Neural progenitor cell (in vitro differentiated cells): ENCODE measurements at places on chromosomes 6 and 20. TPM values are rescaled to one million over a fixed set of nuclear protein-coding genes. Genes with fewer than 3 reads are reported as not detected.

DNA sequence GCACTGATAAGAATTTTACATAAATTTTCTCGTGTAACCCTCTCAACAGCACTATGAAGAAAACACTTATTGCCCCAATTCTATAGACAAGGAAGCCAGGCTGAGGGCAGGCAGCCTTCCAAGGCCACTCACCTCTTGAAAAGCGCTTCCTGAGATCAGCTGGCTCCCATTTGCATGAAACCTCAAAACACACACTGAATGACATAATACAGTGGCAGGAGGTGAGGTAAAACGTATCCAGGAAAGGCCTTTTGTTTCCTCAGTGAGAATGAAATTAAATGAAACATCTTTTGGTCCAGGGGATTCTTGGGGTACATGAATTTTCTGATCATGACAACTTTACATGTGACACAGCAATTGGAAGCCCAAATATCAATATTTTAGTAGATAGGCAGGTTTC, 112.5 kb downstream of the WDR27 start:
- no peaks in the 10 kb centered on the region for H3K4me1 ChIP-seq
- H3K27me3 ChIP-seq = no peaks in the 10 kb centered on the region
- H3K36me3 ChIP-seq = no peaks in the 10 kb centered on the region
- H3K27ac ChIP-seq = no peak overlapping the region
- DNase-seq = no peak

DNA sequence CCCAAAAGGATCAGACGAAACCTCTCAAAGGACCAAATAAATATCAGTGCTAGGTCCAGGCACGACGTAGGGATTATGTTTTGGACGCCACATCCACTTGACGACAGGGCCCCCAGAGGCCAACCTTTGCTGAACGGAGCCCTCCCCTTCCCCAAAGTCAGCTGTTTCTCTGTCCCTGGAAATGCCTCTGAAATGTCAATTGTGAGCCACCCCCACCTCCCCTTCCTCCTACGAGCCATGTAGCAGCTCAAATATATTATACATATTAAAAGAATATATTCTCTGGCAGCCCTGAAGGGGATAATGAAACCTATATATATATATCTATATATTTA, 39.6 kb upstream of the BLCAP start:
- H3K27me3 ChIP-seq = peaks cover 9% of the 10 kb centered on the region
- H3K4me3 ChIP-seq = no peak overlapping the region
- no peak for DNase-seq

DNA sequence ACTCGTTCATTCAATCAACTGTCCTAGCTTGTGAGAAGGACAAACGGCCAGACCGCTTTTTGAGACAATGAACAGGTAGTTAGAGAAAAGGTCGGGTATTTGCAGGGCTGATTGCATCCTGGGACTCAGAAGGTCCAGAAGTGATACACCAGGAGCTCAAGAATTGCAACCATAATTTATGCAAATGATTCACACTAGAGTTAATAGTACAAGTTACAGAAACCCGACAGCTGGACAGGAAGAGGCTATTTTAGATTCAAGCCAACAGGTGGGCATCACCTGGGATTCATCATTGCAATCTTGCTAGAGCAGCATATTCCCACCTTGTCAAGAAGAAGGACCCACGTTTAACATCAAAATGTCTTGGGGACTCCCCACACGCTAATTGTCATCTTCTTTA, 83.5 kb downstream of the TNFAIP3 start:
- peaks cover 4% of the 10 kb centered on the region for H3K4me1 ChIP-seq
- DNase-seq = no peak
- no peak overlapping the region for H3K27ac ChIP-seq
- no peak overlapping the region for H3K4me3 ChIP-seq
- H3K36me3 ChIP-seq = no peaks in the 10 kb centered on the region

- H3K4me1 ChIP-seq = peaks cover 18% of the 10 kb centered on the region
- no peak overlapping the region for H3K27ac ChIP-seq
- H3K36me3 ChIP-seq = no peaks in the 10 kb centered on the region
Measured at GRCh38 chr20:11981366-11981947, 63.8 kb downstream of the BTBD3 start.

GRCh38 chr6:105346052-105346451, 56.8 kb downstream of the PREP start:
- peak; percentile 58 for DNase-seq
- H3K36me3 ChIP-seq = no peaks in the 10 kb centered on the region
- no peak overlapping the region for H3K4me3 ChIP-seq
- no peaks in the 10 kb centered on the region for H3K27me3 ChIP-seq
- H3K27ac ChIP-seq = peak overlapping the region; percentile 34

DNA sequence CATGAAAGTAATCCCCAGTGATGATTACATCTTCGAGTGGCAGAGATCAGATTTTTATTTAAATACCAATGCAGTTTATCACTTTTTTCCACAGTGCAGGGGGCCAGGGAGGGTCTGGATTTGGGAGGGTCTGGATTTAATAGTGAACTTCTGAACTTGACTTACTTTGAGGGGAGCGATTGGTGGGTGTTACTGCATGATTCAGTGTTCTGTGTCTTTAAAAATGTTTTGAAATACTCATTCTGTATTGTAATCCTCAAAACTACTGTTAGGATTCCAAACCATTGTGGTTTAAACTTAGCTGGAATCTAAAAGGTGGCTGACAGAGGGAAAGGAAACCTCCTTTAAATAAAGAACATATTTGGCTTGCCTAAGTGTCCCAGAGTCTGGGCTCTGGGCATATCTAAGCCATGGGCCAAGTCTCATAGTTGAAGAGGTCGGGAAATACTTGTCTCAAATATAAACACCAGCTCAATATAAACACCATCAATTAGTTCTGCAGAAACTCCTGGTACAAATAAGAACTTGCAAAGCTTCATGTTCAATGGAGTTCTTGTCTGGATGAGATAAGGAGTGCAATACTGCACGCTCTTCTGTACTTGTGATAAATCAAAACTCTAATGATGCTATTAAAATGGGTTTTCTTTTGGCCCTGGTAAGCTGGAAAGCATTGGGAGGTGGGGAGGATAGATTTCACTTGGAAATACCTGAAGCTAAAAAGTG, 14.4 kb downstream of the JARID2 start:
- no peak overlapping the region for H3K4me3 ChIP-seq
- peaks cover 33% of the 10 kb centered on the region for H3K4me1 ChIP-seq
- no peak overlapping the region for H3K27ac ChIP-seq
- no peaks in the 10 kb centered on the region for H3K36me3 ChIP-seq
- DNase-seq = no peak

Gene PTGIS
- total RNA-seq = 31.3 and 35.6 TPM in 2 replicates

- H3K27me3 ChIP-seq = no peaks in the 10 kb centered on the region
- no peak overlapping the region for H3K27ac ChIP-seq
- DNase-seq = no peak
- no peaks in the 10 kb centered on the region for H3K4me1 ChIP-seq
Measured at GRCh38 chr6:90139272-90139817, 157.3 kb downstream of the BACH2 start.

DNA sequence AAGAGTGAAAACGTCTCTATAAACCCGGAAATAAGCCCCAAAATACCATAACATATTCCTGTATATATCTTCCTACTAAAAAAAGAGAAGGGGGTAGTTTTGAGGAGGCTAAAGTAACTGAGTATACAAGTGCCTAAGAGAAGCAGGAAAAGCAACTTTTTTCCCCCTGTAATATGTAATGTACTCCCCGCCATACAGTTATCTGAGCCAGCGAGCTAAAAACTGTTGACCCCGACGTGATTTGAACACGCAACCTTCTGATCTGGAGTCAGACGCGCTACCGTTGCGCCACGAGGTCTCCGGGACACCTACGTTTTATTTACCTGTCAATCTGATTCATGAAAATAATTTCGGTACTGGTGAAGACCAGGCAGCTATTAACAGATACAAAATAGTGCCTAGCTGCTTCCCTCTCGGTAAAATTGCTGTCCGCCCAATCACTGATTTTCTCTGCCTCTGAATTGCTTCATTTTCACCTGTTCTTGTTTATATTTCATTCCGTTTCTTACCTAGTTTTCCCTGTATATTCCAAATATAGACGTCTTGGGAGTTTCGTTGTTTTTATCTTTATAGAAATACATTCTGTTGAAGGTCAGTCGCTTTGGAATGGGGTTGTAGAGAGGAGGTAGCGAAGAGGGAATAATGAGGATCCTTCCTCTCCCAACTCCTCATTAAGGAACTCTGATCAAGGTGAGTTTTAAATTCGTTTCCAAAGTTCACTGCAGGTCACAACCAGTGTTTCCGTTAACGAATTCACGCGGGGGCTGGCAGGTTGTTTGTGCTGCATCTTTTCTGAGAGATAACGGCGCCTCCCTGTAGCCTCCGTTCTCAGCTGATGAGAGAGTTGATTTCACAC, 33.6 kb upstream of the BTN3A2 start:
- no peak overlapping the region for H3K27ac ChIP-seq
- H3K4me3 ChIP-seq = peak overlapping the region; percentile 82
- peaks cover 8% of the 10 kb centered on the region for H3K4me1 ChIP-seq

Gene SPATA25
- total RNA-seq = 0.43 and 0.54 TPM in 2 replicates

Gene PLN
- not detected in 2 replicates for total RNA-seq

Gene LAMP5
- 2.6 and 3.2 TPM in 2 replicates for total RNA-seq

- no peak overlapping the region for H3K27ac ChIP-seq
- no peaks in the 10 kb centered on the region for H3K36me3 ChIP-seq
- DNase-seq = peak; percentile 62
- peak overlapping the region; percentile 54 for H3K4me3 ChIP-seq
Measured at GRCh38 chr6:33314515-33314942, 651 bp upstream of the TAPBP start.

- peaks cover 27% of the 10 kb centered on the region for H3K27me3 ChIP-seq
- no peaks in the 10 kb centered on the region for H3K4me1 ChIP-seq
- H3K36me3 ChIP-seq = no peaks in the 10 kb centered on the region
- no peak for DNase-seq
- no peak overlapping the region for H3K27ac ChIP-seq
Measured at GRCh38 chr6:150046943-150047342, 21.6 kb upstream of the RAET1L start.

Gene GSTA4
- 62.2 and 113 TPM in 2 replicates for total RNA-seq

DNA sequence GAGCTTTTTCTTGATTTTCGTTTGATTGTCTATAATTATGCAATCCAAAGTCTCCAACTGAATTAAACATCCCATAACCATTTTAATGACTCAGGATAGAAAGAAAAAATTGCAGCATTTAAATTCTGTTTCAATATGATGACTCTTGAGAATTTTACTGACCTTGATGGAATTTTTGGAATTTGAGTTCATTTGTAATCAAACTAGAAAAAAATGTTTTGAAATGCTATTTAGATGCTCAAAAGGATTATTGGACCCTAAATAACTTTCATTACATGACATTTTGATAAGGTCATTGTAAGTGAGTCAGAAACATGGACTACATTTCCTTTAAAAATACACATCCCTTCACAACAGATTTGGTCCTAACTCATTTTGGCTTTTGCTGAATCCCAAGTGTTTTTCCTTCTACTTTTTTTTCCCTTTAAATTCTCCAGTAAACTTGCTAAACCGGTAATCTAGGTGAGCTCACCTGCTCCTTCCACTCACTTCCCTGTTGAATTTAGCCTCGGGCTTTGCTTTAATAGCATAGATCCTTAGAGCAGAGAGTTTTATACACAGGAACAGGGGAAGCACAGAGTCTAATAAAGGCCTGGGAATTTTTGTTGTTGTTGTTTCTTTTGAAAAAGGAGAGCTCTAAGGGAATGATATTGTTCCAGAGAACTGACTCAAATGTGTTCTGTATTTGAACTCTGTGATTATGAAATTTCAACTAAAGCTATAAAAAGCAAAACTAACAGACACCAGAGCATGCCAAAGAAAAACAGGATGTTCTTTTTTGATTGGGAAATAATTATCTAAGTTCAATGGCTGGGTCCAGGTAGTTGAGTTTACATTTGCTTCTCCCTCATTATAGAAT, 1088.2 kb upstream of the CITED2 start:
- no peaks in the 10 kb centered on the region for H3K36me3 ChIP-seq
- H3K4me1 ChIP-seq = peaks cover 3% of the 10 kb centered on the region
- no peak for DNase-seq
- H3K27ac ChIP-seq = no peak overlapping the region

GRCh38 chr20:6828794-6829423, 61.4 kb downstream of the BMP2 start:
- no peaks in the 10 kb centered on the region for H3K27me3 ChIP-seq
- H3K4me3 ChIP-seq = no peak overlapping the region
- no peak overlapping the region for H3K27ac ChIP-seq
- no peaks in the 10 kb centered on the region for H3K4me1 ChIP-seq
- H3K36me3 ChIP-seq = no peaks in the 10 kb centered on the region

Gene TCF21
- 0.04 and 0.22 TPM in 2 replicates for total RNA-seq

Gene HMGN3
- total RNA-seq = 166 and 308 TPM in 2 replicates

Gene NTSR1
- 0.12 and 0.26 TPM in 2 replicates for total RNA-seq

GRCh38 chr6:40611912-40612311, 24.7 kb upstream of the LRFN2 start:
- peaks cover 20% of the 10 kb centered on the region for H3K27me3 ChIP-seq
- H3K27ac ChIP-seq = no peak overlapping the region
- H3K4me1 ChIP-seq = no peaks in the 10 kb centered on the region
- H3K4me3 ChIP-seq = no peak overlapping the region
- H3K36me3 ChIP-seq = no peaks in the 10 kb centered on the region

Gene NMBR
- 0.09 TPM in 1 of 2 replicates, not detected in the other for total RNA-seq

- no peaks in the 10 kb centered on the region for H3K27me3 ChIP-seq
- H3K4me3 ChIP-seq = no peak overlapping the region
- no peak for DNase-seq
- H3K27ac ChIP-seq = no peak overlapping the region
- H3K36me3 ChIP-seq = no peaks in the 10 kb centered on the region
- peaks cover 11% of the 10 kb centered on the region for H3K4me1 ChIP-seq
Measured at GRCh38 chr6:20221421-20221820, 9.2 kb upstream of the MBOAT1 start.

- H3K27ac ChIP-seq = no peak overlapping the region
- H3K4me3 ChIP-seq = no peak overlapping the region
- H3K4me1 ChIP-seq = peaks cover 21% of the 10 kb centered on the region
Measured at GRCh38 chr6:156794546-156795354, 17.6 kb downstream of the ARID1B start.

Gene PKIG
- total RNA-seq = 40.6 and 64.6 TPM in 2 replicates

GRCh38 chr20:36607586-36608387, 2.2 kb downstream of the RAB5IF start:
- no peaks in the 10 kb centered on the region for H3K36me3 ChIP-seq
- no peak overlapping the region for H3K4me3 ChIP-seq
- DNase-seq = no peak
- H3K27ac ChIP-seq = no peak overlapping the region
- H3K27me3 ChIP-seq = no peaks in the 10 kb centered on the region

DNA sequence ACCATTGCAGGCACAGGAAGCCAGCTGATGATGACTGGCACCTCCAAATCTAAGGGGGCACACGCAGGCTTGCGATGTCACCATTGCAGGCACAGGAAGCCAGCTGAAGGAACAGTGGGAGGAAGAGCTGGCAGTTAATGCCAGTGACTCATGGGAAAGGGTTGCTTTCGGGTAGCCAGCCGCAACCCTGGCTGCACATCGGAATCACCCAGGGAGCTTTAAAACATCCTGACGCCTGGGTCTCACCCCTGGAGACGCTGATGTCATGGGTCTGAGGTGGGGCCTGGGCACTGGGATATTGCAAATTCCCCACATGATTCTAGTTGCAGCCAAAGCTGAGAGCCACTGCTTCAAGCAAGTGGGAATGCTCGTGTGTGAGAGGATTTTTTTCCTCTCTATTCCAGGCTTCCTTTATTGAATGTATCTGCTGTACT, 16.1 kb upstream of the CCN6 start:
- no peaks in the 10 kb centered on the region for H3K36me3 ChIP-seq
- H3K27ac ChIP-seq = no peak overlapping the region
- H3K4me1 ChIP-seq = no peaks in the 10 kb centered on the region
- no peak overlapping the region for H3K4me3 ChIP-seq

Gene FAM50B
- 2.8 and 4.5 TPM in 2 replicates for total RNA-seq

- no peak overlapping the region for H3K27ac ChIP-seq
- no peak for DNase-seq
- H3K4me3 ChIP-seq = no peak overlapping the region
- no peaks in the 10 kb centered on the region for H3K27me3 ChIP-seq
- no peaks in the 10 kb centered on the region for H3K36me3 ChIP-seq
- H3K4me1 ChIP-seq = no peaks in the 10 kb centered on the region
Measured at GRCh38 chr6:74964871-74965441, 240.9 kb downstream of the COL12A1 start.
